ENCODE measurements at places on chromosomes 3 and 15.
A peak's percentile ranks its signal among the peaks of the same experiment; 100 is the strongest.

DNA sequence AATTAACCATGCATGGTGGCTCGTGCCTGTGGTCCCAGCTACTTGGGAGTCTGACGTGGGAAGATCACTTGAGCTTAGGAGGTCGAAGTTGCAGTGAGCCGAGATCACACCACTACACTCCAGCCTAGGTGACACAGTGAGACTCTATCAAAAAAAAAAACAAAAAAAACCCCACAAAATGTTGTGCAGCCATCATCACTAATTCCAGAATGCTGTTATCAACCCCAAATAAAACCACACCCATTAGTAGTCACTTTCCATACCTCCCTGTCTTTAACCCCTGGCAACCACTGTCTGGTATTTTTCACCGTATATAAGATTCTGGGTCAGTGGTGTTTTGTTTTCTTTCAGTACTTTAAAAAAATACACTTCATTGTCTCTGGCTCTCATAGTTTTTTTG, 16.6 kb downstream of the HMCES start:
- DNase-seq = no peak

DNA sequence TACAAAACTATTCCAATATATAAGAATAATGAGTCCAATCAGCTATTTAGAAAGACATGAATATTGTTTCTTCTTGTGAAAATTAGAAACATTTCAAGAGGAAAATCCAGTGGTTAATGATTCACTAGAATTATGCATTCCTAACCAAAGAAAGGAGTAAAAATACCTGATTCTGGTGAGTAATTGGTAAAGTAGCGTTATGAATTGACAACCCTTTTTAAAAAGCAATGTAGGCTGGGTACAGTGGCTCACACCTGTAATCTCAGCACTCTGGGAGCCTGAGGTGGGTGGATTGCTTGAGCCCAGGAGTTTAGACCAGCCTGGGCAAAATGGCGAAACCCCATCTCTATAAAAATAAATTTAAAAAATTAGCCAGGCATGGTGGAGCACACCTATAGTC, 43.3 kb downstream of the TOPAZ1 start:
- DNase-seq = no peak

DNA sequence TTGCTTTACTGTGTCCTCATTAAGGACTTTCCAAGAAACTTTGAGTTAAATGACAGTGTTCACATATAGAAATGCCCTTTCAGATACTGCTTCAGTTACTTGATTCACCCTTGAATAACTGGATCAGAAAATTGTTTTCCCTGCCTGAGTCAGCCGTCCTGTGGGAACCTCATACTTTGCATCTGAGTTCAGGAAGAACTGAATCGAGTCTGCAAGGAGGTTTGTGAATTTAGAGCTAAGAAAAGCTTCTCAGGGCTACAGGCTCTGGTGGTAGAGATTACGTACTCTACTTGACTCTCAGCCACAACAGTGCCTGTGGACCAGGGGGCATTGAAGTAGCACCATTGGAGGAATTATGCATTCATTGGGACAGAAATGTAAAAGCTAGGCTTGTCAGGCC, 252.4 kb upstream of the C2CD4B start:
- no peak for DNase-seq

DNA sequence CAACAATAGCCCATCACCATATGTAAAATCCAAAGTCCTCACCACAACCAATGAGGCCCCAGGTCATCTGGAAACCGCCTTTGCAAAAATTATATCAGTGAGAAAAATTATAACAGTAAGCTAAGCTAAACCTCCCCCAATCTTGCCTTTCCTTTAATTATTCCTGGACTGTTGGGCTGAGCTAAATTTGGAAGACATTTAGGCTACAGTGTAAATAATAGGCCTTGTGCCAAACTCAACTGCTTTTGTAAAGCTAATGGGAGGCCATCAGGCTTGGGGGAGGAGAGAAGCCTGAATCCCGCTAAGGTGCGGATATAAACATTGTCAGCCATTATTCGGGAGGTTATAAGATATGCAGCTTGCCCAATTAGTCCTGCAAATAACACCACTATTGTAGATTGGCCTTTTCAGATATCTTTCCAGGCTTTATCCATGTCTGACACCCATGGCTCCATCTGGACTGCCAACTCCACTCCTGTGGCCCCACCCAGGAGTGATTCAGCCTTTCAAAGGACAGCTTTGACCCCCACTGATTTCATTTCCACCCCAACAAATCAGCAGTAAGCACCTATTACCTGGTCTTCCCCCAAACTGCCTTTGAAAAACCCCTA, 53.0 kb upstream of the CA12 start:
- no peak for DNase-seq

DNA sequence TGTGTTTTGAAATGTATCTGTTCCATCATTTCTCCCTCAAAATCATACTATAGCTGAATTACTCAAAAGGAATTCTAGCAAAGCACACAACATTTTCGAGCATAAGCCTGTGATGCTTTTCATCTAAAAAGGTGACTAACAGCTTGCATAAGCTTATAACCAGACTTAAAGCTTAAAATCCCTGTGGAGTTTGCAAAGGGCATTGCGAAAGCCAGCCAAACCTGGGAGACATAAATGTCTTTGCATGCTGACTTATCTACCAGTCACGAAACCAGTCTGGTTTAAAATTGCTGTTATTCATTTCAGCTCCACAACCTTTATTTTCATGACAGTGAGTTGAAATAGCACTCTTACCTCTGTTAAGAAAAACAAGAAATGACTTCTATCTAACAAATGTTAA, 35.6 kb upstream of the LIPC start:
- no peak for DNase-seq

- DNase-seq = no peak
These were observed 17.0 kb downstream of the RPSA start for GRCh38 chr3:39423436-39423970.

DNA sequence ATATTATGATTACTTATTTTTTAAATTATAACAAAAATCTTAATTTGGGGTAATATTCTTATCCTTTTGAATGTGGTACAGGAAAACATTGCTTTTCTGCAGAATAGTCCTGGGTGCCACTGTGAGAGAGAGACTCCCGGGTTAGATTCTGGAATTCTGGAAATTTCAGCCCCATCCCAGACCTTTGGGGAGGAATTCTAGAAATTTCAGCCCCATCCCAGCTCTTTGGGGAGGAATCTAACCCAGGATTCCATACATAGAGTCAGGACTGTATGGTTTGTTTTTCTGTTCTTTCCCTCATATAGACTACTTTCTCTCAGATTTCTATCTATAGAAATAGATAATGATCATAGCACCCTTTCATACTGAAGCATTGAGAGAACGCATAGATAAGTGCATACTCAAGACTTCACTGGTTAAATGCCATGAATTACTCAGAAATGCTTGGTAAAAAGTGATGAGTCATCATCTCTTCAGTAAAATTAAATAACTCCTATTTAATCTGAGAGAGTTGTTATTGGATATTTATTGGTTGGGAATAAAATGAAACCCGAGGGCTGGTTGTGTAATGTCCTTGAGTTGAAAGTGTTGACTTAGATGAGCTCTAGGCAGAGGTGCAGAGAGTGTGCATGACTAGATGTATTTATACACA, 8.3 kb downstream of the EIF2AK4 start:
- DNase-seq = no peak

GRCh38 chr3:52154135-52155094, at the start of gene POC1A:
POC1A (minus strand) TSS chr3:52154423; CDS start chr3:52154372, 51 bp downstream.
- peak; percentile 79 for DNase-seq

DNA sequence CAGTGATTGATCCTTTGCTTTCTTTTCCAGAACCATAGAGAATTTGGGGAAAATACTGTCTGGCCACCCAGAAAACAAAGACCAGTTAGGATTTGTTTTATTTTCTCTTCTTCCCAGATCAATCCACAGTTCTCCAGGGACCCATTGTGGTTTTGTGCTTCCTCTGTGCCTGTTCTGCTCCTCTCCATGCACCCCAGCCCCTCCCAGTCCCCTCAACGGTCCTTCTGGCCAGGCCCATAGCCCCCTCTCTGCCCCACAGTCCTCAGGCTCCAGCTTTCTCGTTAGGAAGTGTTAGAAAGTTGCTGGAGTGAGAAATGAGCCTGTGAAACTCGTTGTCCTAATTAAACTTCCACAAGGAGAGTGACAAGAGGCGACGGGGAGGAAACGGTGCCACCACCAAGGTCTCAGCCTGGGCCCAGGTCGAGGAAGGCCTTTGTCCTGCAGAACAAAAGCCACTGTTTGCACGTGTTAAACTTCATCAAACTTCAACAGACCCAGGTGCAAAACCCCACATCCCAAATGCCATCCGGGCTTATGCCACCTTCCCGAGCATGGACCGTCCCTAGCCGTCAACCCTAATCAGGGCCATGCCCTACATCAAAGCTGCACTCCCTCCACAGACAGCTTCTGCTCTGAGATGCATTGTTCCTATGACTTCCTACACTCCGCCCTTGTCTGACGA, 18.7 kb upstream of the ALDH1A3 start:
- no peak for DNase-seq

GRCh38 chr3:126696701-126697267, 7.3 kb upstream of the CHCHD6 start:
- DNase-seq = no peak

GRCh38 chr3:86381247-86381646, 609.7 kb downstream of the VGLL3 start:
- DNase-seq = no peak

GRCh38 chr3:81931265-81932251, 170.1 kb upstream of the GBE1 start:
- DNase-seq = no peak
